ENCODE measurements at places on chromosomes 5 and 9.

DNA sequence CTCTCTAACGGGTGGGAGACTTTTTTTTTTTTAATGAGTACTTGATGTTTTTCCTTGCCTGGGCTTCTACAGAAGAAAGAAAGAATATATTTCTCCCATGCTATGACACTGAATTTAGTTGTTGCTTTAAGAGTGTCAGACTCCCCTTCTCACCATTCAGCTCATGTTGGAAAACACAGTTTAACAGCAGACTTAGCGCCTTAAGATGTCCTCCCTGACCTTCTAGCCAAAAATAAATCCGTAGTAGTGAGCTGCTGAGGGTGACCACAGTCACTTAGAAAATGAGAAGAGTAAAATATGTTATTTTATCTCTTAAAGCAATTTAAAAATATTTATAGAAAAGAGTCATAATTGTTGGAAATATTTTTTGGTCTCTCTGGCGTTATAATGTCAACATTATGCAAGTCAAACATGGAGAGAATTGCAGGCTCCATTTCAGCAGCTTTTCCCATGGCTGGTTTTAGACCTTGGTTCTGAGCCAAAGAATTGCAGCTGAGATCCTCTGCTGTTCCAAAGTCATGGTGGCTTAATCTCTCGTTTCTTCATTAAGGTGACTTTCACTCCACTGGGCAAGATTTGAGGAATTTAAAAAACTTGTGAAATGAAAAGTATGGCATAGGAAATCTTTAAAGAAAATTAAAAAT is 143.5 kb downstream of the GHR start:
- DNase-seq = no peak

- DNase-seq = no peak
Observed at GRCh38 chr5:55572020-55572419, 37.3 kb upstream of the PLPP1 start.

DNA sequence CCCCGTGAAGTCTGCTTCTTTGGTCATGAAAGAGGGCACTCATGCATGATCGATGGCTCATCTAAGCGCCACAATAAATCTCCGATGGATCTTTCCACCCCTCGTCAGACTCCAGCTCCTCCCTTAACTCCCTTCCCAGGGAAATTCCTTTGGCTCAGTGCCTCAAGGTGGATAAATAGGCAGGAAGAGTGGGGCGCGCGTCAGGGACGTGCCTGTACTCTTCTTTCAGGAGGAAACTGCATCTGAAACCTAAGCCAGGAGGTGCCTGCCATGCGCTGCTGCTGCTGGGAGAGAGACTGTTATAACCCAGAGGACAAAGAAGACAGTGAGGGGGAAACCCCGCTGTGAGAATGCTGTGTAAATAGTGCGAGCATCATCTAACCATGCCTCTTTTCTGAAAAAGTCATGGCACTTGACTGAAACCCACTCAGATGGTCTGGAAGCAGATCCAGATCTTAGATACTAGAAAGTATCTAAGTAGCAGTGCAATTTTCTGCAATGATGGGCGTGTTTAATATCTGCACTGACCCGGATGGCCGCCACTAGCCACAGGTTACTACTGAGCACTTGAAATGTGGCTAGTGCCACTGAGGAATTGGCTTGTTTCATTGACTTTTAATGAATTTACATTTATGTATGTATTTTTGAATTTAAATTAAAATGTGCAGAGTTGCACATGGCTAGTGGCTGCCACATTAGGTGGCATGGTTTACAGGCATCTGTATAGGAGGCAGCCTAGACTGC is 120.3 kb upstream of the BASP1 start:
- peak; percentile 48 for DNase-seq

DNA sequence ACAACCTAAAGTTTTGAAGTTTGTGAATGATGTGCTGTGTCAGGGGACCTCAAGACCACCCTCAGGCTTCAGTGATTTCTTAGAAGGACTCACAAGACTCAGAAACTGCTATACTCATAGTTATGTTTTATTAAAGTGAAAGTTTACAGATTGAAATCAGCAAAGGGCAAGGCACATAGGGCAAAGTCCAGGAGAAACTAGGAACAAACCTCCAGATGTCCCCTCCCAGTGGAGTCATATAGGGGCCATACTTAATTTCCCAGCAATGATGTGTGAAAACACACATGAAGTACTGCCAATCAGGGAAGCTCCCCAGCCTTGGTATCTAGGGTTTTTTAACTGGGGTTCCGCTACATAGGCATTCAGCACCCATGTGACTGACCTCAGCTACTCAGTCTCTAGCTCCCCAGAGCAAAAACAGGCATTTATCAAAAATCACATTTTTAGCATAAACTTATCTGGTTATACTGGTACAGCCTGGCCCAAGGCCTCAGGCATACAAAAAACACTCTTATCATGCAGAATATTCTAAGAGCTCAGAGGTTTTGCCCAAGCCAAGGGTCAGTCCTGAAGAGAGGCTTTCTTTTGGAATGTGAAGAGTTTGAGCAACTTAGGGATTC is 74.7 kb upstream of the ANKRD55 start:
- no peak for DNase-seq

- no peak for DNase-seq
Observed at GRCh38 chr5:82356808-82357671, 78.9 kb upstream of the RPS23 start.

All from NCI-H2081 (cell line).